ENCODE measurements at places on chromosomes 1 and 21.
A peak's percentile ranks its signal among the peaks of the same experiment; 100 is the strongest.

- DNase-seq = no peak
Observed at GRCh38 chr1:89556726-89557444, 32.3 kb downstream of the LRRC8B start.

GRCh38 chr1:185733818-185734735 lies at the start of gene HMCN1:
Gene HMCN1, plus strand, starts transcription at chr1:185734391. Its CDS starts 389 bp downstream, at chr1:185734780.
- peak; percentile 52 for DNase-seq

DNA sequence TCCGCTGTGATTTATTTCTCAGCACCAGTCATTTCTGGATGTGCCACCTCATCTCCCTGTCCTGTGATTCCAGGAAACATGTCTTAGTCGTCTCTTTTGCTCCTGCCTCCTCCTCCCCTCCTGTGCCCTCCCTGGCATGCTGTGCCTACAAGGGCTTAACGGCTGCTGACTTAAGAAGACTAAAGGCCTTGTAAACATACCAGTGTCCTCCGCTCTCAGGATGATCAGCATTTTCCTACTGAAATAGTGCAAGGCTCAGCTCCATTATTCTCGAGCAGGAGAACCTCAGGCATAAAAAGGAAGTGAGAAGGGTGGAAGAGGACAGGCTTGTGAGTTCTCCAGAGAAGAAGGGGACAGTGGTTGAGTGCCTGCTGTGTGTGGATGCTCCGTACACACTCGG lies 61.6 kb upstream of the RUNX3 start:
- DNase-seq = no peak

DNA sequence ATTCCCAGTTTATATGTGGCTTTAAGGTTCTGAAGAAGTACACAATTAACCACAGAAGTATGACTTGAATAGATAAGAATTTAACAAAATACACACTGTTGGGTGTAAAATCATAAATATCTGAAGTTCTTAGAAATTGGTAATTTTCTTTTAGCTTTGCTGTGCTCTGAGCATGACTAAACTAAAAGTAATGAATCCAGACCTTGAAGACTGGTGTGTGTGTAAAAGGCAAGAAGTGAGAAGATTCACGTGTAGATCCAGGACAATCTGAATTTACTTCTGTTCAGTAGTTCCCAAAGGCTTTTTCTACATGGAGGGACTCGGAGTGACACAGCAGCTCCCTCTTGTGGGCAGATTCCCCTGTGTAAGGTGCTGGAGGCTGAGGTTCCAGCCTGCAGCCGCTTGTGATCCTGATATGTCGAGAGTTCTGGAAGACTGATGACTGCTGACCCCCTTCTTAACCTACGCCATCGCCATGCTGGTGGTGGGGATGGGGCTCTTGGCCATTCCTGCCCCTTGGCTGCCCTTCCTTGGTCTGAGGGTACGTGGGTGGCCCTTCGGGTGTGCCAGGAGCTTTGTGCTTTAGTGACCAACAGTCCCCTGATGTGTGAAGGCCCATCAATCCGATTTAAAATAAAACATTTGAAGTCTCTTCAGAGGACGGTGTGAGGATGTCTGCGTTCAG lies 62.7 kb downstream of the ADARB1 start:
- peak; percentile 68 for DNase-seq

DNA sequence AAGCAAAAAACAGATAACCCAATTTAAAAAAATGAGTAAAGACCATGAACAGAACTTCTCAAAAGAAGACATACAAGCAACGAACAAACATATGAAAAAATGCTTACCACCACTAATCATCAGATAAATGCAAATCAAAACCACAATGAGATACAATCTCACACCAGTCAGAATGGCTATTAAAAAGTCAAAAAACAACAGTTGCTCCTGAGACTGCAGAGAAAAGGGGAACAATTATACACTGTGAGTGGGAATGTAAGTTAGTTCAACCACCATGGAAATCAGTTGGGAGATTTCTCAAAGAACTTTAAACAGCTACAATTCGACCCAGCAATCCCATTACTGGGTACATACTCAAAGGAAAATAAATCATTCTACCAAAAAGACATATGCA lies 131.6 kb downstream of the PTGER3 start:
- no peak for DNase-seq

Measured in foreskin melanocyte (primary cell).